ENCODE measurements at places on chromosomes 7 and 10.

DNA sequence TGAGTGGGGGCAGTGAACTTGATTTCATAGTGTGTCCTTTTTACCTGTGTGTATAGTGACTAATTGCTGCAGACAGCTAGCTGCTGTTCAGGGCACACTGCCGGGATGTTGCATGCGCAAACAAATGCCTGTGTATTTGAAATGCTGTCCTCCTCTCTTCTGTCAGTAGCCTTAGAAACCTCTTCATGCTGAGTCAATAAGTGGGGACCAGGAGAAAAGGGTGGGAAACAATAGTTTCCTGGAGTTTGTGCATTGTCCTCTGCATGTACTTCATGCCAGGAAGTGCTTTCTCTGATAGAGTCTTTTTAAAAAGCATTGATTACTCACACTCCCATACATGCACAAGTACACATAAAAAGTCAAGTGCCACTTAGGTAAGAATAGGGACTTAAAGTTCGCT lies 1183.7 kb upstream of the CELF2 start:
- DNase-seq: no peak

- DNase-seq: no peak
These were observed 23.7 kb downstream of the SH2B2 start for GRCh38 chr7:102310414-102310815.

GRCh38 chr10:77029777-77030717 lies 607.6 kb downstream of the KCNMA1 start:
- no peak for DNase-seq

GRCh38 chr7:116332766-116333165 lies 122.4 kb downstream of the TES start:
- DNase-seq: no peak

GRCh38 chr7:39592586-39592985 lies 26.4 kb downstream of the YAE1 start:
- no peak for DNase-seq

- no peak for DNase-seq
These were observed 64.5 kb downstream of the MCMBP start for GRCh38 chr10:119807960-119808697.

DNA sequence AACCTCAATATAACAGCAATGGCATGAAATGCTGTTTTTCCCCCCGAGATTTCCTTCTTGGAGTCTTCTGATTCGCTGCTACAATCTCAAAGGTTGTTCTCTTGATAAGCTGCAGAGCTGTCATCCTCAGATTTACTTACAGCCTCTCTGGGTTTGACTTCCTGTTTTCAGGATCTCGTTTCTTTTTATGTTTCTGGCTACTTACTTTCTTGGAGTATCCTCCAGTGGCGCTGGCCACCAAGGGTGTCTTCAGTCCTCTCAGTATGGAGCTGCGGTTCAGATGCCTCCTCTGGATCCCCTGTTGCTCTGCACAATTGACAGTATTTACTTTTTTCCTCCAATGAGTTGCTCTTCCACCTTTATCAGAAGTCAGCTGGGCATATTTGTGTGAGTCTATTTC lies 152.0 kb upstream of the TMEM72 start:
- no peak for DNase-seq

GRCh38 chr10:88980800-88981199 lies 9.8 kb upstream of the FAS start:
- no peak for DNase-seq

GRCh38 chr10:3926258-3926657 lies 141.2 kb upstream of the KLF6 start:
- no peak for DNase-seq

DNA sequence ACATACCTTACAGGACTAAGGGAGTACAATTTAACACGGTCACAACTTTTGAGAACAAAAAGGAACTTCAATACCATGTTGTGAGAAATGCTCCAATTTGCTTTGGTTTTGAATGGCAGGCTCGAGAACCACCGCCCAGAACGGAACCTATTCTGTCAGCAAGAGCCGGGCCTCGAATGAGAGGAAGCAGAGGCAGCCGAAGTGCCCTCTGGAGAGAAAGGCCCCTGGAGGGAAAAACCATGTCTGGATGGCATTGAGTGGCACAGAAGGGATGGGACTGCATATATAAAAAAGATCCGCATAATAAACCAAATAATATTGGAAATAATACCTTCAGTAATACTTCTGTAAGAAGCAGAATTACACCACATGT lies 85.6 kb downstream of the CHST15 start:
- DNase-seq: no peak

DNA sequence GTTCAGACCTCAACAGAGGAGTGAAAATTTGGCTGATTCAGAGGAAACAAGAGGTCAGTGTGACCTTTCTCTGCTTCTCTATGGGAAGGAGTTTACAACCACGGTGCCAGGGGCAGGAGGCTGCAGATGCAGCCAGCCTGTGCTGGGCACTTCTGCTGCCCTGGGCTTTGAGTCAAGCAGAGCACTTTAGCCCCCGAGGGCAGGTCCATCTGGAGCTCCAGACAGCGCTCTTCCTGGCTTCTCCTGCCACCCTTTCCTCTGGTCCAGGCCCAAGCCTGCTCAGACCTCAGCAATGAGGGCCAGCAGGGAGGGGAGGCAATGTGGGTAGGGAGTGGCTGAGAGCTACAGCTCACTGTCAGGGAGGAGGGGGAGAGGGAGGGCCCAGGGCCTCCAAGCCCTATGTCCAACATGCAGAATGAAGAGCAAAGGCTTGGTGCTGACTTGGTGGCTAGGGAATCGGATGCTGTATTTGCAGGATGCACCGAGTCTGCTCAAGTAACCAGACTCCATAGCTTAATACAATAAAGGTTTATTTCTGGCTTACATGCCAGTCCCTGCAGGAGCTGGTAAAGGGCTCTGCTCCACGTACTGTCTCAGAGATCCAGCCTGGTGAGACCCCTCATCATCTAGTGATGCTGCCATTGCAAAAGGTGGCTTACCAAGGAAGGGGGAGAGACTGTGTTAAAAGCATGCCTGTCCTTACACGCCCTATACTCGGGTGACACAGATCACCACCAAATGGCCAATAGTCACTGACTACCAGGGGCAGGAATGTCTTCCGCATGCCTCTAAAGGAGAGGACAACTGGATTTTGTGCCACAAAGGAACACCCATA lies 481.6 kb downstream of the RPS24 start:
- DNase-seq: no peak

- DNase-seq: no peak
These were observed 113.4 kb downstream of the VIPR2 start for GRCh38 chr7:159031135-159031701.

DNA sequence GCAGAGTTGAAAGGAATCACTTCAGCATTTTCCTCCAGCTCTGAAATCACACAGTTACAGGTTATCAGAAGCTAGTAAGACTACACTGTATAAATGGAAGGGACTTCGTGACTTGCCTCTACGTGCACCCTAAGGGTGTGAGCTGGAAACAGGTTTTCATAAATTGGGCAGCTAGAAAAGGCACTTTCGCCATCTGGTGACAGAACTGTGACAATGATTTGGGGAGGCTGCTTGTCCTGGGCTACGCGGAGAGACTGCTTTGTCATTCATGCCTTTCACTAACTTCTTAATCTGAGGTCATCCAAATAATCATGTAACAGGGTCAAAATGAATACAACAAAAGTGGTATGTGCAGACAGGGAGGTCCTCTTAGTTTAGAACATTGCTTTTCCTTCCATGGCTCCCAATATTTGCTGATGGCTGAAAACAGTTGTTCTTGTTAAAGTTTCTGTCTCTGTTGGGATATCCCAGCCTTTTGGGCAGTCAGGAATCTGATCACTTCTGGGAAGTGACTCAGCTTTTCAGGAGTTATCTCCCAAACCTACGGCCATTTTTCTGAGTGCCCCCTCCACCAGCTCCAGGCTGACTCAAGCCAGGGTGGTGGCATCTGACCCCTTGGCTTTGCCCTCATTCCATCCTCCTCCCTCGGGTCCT lies 17.8 kb downstream of the VWC2 start:
- DNase-seq: no peak

GRCh38 chr10:3654496-3654895 lies 130.5 kb downstream of the KLF6 start:
- no peak for DNase-seq

- DNase-seq: no peak
These were observed 6.9 kb downstream of the HNRNPA2B1 start for GRCh38 chr7:26193432-26194207.

GRCh38 chr10:60863796-60864195 lies 80.2 kb downstream of the RHOBTB1 start:
- DNase-seq: no peak

GRCh38 chr10:89813546-89813945 lies 112.2 kb downstream of the KIF20B start:
- DNase-seq: no peak

DNA sequence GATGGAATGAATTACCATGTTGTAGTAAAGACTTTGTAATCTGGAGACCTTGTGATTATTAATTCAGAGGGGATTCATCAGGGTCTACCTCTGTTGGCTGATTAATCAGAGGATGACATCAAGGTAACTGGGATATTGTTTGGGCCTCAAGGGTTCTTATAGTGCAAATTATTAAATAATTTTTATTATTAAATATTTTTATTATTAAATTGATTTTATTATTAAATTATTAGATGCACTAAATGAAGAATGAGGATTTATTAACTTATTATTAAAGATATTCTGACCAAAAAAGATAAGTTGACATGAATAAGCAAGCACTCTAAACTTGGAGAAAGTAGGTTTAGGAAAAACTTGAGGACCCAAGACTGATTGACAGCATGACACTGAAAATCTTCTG lies 661.7 kb downstream of the NRG3 start:
- no peak for DNase-seq

GRCh38 chr7:132547821-132548220 lies 28.4 kb downstream of the PLXNA4 start:
- no peak for DNase-seq

DNA sequence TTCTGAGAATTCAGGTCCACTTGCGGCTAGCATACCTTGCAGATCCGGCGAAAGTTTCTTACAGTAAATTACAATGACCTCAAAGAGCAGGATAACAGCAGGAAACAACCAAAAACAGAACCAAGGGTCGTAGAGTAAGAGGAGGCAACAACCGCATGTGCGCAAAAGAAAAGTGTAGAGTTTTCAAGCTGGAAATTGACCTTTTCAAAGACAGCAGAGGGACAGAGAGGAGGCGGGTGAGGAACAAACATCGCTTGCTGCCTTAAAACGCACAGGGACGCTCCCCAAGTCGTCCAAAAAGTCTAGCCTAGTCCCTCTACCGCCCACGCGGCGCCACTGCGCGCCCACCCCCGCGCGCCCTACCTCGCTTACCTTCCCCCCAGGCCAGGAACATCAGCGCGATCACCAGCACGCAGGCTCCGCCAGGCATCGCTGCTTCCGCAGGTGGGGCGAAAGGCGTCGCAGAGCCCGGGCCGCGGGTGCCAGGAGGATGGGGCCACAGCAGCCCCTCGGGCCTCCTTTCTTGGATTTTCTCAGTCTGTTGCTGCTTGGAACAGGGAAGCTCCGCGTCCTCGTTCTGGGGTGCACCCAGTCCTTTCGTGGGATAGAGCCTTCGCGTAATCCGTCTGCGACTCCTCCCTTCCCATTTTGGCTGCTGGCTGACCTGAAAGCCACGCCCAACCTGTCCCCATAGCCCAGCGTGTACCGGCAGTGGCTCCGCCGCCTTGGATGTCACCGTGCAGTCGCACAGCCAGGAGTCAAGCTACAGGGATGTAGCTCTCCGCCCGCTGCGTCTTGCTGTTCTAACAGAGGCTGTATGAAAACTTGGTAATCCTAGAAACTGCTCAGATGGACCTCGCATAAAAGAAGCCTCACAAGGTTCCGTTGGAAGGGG lies at the start of gene VWDE:
VWDE (minus strand) TSS at position 579 of the 895 bp plus-strand sequence; CDS start at position 430, 149 bp downstream.
- DNase-seq: no peak

- no peak for DNase-seq
These were observed 1.2 kb upstream of the SRPK2 start for GRCh38 chr7:105389889-105390288.

DNA sequence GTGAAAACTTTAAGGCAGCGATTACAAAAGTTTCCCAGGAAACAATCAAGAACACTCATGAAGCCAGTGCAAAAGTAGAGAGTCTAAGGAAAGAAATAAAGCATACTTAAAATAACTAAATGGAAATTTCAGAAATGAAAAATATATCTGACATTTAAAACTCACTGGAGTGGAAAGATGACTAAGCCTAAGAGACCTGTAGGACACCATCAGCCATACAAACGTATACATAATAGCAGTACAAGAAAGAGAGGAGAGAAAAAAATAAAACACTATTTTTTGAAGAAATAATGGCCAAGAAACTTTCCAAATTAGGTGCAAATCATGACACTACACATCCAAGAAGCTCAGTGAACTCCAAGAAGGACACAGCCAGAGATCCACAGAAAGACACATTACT lies 5.4 kb upstream of the AKR1D1 start:
- DNase-seq: no peak

GRCh38 chr10:31706464-31707092 lies 222.1 kb downstream of the ARHGAP12 start:
- DNase-seq: no peak

GRCh38 chr7:106285855-106286492 lies 1.2 kb upstream of the NAMPT start:
- DNase-seq: no peak

GRCh38 chr7:29596593-29597178 lies 33.1 kb downstream of the PRR15 start:
- no peak for DNase-seq

GRCh38 chr7:26664735-26665416 lies 199.5 kb downstream of the SKAP2 start:
- no peak for DNase-seq

GRCh38 chr7:81674431-81674830 lies 95.4 kb downstream of the HGF start:
- no peak for DNase-seq

GRCh38 chr10:9957351-9957750 lies 1060.3 kb upstream of the CELF2 start:
- no peak for DNase-seq

DNA sequence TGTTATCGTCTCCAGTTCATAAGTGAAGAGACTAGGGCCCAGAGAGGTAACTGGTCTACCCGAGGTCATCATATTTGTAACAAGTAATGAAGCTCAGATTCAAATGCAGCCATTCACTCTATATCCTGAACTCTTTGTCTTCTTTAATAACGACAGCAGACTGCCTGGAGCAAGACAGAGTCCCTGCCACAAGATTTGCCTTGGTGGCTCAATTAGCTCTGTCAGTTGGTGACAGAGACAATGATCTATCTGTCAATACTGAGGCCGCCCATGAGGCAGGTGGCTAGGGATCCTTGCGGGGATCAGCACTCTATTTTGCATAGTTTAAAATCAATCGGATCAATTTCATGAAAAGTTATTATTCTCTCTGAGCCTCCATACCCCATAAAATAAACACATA lies 43.9 kb downstream of the SH3PXD2A start:
- no peak for DNase-seq

GRCh38 chr7:47661051-47661714 lies 79.3 kb upstream of the TNS3 start:
- DNase-seq: no peak
